IMR-90 (cell line): ENCODE measurements at places on chromosomes 16 and 17. TPM values are rescaled to one million over a fixed set of nuclear protein-coding genes. Genes with fewer than 3 reads are reported as not detected.

Gene NME3
- 12.7 and 15.3 TPM in 2 replicates for total RNA-seq

Gene IKZF3
- not detected in 2 replicates for total RNA-seq

Gene EPOP
- total RNA-seq, result 0.28 and 0.36 TPM in 2 replicates

Gene KCNAB3
- total RNA-seq, result 0.36 and 0.56 TPM in 2 replicates

Gene ACAP1
- under 0.01 and 0.83 TPM in 2 replicates for total RNA-seq
